CD8-positive, alpha-beta memory T cell (primary cell): ENCODE measurements at places on chromosomes 3 and 15.

GRCh38 chr3:51434746-51435327 lies 43.8 kb downstream of the RBM15B start:
- DNase-seq, result no peak

DNA sequence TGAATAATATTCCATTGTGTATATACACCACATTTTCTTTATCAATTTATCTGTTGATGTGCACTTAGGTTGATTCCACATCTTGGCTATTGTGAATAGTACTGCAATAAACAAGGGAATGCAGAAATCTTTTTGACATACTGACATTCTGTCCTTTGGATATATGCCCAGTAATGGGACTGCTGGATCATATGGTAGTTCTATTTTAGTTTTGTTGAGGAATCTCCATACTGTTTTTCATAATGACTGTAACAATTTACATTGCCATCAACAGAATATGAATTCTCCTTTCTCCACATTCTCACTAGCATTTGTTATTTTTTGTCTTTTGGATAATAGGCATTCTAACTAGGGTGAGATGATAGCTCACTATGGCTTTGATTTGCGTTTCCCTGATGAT lies 174.7 kb downstream of the IGSF11 start:
- DNase-seq, result no peak

GRCh38 chr3:126351771-126352475 lies 5.3 kb downstream of the KLF15 start:
- DNase-seq, result no peak

DNA sequence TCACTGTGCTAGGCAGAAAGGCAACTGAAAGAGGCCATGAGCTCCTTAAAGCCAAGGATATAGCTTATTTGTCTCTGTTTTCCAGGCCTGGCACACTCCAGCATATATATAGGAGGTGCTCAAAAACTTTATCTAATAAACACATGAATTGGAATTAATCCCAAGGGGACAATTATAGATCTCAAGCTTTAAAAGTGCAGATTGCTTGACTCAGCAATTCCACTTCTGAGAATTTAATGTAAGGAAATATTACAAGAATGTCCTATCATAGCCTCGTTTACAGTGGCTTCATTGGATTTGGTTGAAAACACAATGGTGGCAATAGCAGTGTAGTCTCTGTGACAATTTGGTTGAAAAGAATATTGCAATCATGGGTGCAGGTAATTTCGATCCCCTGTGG lies 267.3 kb downstream of the SHQ1 start:
- DNase-seq, result no peak

DNA sequence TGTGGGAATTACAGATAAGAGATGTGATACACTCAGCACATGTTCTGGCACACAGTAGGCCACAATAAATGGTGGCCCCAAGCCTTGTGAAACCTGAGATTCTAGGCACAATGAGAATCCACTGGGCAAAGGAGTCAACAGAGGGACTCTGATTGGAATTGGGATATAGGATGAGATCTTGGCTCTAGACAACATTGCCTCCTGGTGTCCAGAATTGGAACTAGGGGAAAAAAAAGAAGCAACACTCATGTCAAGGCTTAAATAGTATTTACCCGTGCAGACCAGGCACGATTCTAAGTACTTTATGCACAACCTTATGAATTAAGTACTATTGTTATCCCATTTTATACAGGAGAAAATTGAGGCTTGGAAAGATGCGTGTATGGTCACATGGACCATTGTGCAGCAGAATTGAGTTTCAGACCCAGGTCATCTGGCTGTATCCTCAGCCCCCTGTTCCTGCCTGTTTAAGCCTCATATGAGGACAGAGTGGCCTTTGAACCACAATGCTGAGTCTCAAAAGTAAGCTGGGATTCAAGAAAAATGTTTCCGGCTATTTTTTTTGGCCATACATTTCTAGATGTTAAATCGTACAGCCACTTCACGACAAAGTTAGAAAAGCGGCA lies 124.8 kb downstream of the SV2B start:
- no peak for DNase-seq

DNA sequence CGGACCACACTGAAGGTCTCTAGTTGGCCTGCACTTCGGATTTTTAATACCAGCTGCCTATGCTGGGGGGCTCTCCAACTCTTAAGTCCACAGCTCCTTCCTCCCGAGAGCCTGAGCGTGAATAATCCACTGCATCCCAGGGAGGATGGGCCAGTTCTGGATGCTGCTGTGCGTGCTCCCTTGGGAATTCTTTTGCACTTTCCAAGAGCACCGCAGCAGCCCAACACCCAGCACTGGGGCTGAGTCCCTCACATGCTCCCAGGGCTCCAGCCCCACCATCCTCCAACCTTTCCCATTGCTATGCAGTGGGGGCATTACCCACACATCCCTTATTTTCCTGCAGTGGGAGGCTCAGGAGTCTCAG lies 136.4 kb upstream of the IQSEC1 start:
- no peak for DNase-seq
